ENCODE measurements at places on chromosomes 2 and 18.

DNA sequence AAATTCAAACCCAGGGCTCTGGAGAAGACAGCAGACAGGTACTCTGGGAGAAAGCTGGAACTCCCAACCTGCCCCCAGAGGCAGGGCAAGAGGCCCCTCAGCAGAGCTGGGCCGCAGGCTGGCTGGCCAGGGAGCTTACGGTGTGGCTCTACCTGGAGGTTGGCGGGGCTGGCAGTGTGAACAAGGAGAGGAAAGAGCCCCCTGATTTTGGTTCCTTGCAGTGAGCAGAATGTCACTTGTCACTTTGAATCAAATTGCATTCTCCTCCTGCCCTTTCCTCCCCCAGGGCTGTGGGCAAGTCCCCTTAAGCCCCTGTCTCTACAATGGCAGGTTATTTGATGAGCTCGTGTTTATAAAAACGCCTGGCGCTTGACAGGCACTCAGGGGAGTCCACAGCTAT lies 32.6 kb downstream of the MYO7B start:
- DNase-seq = no peak

- no peak for DNase-seq
These were observed 340.7 kb downstream of the LPIN1 start for GRCh38 chr2:12087175-12087574.

GRCh38 chr2:33529771-33530481 lies 53.5 kb downstream of the RASGRP3 start:
- no peak for DNase-seq

DNA sequence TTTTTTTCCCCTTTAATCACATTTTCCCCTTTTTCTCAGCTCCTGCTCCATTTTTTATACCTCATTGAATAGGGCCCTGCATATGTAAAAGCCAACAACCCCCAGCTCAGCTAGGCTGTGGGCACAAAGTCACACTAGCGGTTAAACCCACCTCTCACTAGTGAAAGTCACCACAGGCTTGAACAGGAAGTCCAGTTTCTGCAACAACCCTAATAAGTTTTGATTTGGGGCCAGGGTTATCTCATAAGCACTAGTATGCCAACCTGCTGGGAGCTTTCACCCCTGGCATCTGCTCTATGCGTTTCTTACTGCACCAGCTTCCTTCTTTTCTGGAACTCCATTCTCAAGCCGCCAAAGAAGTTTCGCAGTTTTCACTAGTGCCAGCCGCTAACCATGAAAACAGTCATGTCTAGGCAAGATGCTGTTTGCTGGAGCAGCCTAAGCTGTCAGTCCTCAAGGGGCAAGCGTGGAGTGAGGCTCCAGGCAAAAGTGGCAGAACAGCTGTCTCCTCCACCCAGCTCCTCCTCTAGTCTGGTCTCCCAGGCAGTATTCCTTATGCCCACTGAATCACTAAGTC lies 197.0 kb upstream of the MEIS1 start:
- no peak for DNase-seq

DNA sequence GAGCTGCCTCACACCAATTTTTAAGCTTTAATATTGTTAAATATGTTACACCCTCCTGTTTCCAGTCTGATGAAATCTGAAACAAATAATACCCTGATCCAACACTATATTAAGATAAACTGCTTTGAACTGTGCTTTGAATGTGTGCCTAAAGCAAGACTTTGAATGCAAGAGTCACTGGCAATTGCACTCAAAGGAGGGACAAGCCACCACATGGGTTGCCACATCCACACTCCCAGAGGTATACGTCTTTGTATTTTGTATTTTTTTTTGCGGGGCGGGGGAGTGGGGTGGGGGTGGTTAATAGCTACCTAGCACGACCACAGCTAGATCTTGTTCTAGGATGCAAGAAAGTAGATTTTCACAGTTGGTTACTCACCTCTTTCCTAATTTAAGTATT lies 1.8 kb upstream of the ZEB2 start:
- no peak for DNase-seq

Data from activated CD4-positive, CD25-positive, alpha-beta regulatory T cell treated with anti-CD3 and anti-CD28 coated beads, Interleukin-2, amount 50 U/mL, for 72 hours (primary cell).